ENCODE measurements at places on chromosomes 5 and 9.

DNA sequence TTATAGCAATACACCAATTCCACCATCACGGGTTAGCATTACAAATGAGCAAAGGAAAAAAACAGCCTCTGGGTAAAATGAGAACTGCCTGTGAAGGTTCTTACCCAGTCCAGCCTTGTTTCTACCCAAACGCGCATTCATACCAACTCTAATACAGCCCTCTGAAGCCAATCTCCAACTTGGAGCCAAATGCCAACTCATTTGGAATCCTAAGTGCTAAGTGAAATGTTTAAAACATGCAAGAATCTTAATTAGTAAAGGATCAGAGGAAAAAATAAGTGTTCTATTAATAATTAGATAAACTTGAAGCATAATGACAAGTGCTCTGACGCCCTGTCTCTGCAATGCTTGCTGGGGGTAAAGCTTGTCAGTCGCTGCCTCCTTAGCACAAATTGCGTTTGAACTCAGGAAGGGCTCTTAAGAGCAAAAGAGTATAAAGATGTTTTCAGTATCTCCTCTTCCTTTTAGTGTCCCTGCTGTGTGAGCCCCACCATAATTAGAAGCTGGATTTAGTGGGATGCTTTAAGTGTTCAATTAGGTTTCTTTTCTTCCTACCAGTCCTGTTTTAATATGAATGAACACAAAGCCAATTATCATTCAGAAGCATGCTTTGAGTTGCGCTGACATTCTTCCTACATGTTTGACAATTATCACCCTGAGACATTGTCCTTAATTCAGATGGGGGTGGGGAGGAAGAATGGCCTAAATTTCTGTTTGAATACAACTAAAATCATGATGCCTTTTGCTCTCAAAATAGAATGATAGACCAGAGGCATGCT lies 537.6 kb downstream of the DTWD2 start:
- peak; percentile 30 for DNase-seq

GRCh38 chr5:322281-322941 lies 897 bp downstream of the AHRR start:
- DNase-seq: no peak

- no peak for DNase-seq
Measured at GRCh38 chr9:124248066-124248465, 9.7 kb upstream of the NEK6 start.

DNA sequence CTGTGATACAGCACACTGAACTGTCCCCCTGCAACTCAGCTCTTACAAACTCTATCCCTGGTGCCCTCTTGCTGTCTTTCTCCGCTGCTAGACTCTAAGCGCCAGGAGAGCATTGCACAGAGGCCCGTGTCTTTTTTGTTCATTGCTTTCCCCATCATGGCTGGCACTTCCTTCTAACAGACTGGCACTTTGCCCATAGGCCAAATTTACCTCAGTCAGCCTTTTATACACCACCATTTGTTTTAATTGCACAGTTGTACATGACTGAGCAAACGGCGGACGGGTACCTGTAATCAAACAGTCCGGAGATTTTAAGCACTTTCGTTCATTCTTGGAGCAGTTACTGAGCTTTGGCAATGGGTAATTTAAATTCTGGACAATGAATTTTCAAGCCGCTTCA lies 102.2 kb upstream of the CLINT1 start:
- no peak for DNase-seq

DNA sequence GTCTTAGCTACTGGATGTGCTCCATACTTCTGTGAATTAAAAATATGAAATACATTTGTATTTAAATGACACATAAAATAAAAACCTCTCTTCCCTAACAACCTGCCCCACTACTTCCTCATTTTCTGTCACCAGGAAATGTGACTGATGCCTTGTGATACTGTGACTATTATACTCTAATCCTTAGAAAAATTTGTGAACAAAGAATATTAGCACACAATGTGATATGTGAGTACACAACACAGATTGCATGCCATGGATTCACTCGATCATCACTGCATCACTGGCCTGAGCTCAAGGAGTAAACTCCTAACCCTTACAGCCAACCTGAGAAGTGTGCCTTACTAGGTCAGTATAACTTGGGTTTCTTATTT lies 281.0 kb downstream of the EFNA5 start:
- no peak for DNase-seq

DNA sequence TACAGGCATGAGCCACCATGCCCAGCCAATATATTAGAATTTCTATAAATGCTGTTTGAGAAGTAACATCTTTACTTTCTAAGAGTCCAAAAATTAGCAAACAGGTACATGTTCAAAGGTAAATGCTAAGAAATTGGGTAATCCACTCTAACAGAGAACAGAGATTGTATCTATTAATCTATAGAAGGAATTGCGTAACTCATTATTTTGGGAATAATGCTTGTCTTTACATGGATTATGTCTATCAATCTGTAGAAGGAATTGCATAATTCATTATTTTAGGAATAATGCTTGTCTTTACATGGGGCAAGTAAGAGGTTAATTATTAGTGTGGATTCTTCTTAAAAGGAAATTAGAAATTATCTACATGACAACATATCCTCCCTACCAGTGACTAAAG lies 30.5 kb downstream of the CCNH start:
- no peak for DNase-seq

- DNase-seq: no peak
Measured at GRCh38 chr5:164652276-164652660, 1146.8 kb downstream of the MAT2B start.

- DNase-seq: peak; percentile 72
Measured at GRCh38 chr9:136485049-136486045, 2.5 kb upstream of the SEC16A start.

- DNase-seq: no peak
Measured at GRCh38 chr5:73612799-73613198, 13.2 kb upstream of the ARHGEF28 start.

DNA sequence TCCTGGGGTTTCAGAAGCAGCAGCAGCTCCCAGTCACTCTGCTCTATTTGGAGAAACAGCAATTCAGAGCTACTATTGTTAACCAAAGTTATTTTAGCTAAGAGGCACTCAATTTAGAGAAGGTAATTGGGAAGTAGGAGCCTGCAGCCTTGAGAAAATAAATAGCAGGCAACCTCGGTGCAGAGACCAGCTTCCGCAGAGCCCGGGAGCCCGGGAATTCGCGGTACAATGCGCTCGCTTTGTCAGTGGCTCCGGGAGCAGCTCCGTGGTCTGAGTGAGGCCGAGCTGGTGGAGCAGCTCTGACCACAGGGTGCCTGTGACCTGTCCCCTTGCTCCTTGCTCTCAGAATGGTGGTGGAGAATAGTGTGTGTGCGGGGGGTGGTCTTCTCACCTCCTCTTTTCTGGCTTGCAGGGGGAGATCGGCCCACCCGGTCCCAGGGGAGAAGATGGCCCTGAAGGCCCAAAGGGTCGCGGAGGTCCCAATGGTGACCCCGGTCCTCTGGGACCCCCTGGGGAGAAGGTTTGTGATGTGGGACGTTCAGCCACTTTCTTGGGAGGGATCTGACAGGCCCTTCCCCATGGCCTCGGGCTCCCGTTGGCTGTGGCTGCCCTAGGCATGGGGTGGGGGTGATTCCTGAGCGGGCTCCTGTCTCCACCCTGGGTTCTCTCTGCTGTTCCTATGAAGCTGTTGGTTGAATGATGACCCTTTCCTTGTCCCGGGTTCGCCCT lies 95.9 kb upstream of the FCN2 start:
- DNase-seq: no peak

GRCh38 chr5:138149530-138149929 lies 10.3 kb upstream of the NME5 start:
- no peak for DNase-seq

GRCh38 chr9:36142510-36143244 lies 6.1 kb downstream of the GLIPR2 start:
- peak; percentile 27 for DNase-seq

DNA sequence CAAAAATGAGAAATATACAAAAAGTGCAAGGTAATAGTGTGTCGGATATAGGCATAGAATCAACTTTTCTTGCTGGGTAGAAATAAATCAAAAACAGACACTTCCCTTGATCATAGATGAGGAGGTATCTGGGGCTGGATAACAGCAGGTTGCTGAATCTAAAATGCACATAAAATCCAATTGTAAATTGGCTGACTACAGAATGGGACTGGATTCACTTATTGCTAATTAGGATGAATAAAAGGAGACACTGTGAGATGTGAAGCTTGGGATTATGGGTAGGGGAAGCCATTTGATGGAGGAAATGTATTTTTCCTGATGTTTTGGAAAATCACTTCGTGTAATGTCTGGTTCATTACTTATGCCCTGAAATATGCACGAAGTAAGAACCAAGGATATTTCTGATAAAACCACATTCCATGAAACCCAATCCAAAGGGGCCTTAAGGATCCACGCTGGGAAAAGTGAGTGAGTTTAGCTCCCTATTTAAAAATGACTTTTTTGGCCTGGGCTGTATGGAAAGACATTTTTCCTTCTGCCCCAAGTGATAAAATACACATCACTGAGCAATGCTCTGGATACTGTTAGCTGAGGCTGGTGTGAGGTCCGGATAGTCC lies 136.1 kb downstream of the MARCHF11 start:
- DNase-seq: no peak

GRCh38 chr5:150107909-150108447 lies 21.6 kb upstream of the CSF1R start:
- DNase-seq: no peak

DNA sequence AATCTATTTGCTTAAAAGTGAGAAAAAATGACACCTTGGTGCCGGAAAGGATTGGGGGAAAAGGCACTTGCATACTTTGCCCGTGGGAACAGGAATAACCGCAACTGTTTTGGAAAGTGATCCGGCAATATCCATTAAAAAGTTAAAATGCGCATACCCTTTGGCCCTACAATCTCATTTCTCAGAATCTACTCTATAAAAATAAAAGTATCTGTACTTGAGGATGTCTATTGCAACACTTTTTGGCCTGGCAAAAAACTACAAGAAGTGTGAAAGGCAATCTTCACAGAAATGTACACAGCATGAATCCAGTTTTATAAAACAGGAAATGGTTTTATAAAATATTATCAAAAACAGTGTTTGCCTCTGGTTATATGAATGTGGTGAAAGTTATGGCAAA lies 58.3 kb upstream of the NFIL3 start:
- DNase-seq: no peak

DNA sequence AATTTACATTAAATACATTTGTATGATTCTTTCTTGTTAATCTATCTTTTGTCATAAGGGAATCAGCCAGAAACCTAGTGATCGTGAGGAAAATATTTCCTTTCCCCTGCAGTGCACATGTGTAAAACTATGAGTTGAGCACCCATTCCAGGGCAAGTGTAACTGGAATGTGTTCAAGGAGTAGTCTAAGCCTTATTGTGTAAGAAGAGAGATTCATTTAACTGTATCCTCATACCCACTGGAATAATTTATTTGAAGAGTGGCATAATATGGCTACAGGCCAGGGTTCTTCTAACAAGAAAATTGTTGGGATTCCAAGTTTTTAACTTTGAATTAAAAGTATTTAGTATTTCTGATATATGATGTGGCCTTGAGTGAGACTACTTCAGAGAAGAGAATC lies 1692.7 kb downstream of the EFNA5 start:
- no peak for DNase-seq

DNA sequence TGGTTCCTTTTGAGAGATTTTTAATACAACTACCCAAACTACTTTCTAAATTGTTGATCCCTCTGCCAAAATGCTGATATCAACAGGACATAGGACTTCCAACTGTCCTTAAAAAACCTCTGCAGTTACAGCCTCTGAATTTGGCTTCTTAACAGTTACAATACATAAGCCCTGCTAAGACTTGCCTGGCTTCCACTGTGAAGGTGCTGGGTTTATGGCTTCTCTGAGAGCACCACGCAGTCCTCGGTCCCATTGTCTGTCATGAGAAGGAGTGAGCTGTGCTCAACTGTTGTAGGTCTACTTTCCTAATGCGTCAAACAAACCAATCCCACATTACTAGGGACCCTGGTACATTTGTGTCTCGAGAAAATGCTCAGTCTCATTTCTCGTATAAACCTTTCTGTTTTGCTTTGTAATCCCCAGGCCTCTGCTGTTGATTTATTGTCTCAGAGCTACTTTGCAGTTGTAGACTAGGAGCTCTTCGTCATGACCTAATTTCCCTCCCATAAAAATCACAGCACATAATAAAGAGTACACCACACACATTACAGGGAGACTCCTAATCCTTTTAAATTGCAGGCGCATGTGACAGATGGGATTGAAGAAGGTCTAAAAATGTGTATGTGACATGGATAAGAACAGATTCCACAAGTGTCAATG lies 274.9 kb downstream of the NR3C1 start:
- DNase-seq: no peak

- DNase-seq: no peak
Measured at GRCh38 chr9:22595805-22596204, 149.2 kb downstream of the DMRTA1 start.

- no peak for DNase-seq
Measured at GRCh38 chr5:58810086-58810485, 227.2 kb downstream of the RAB3C start.

Data from hippocampal formation (tissue), 2 donors.